Suppressor macrophage treated with lipopolysaccharide for 4 hours (primary cell): ENCODE measurements at places on chromosomes 7 and 10.

- no peak for DNase-seq
These were observed 154.0 kb upstream of the LSM8 start for GRCh38 chr7:118029826-118030422.

GRCh38 chr7:141333459-141333858 is 217.8 kb upstream of the AGK start:
- no peak for DNase-seq

- no peak for DNase-seq
These were observed 732 bp downstream of the CPVL start for GRCh38 chr7:29145553-29146056.

DNA sequence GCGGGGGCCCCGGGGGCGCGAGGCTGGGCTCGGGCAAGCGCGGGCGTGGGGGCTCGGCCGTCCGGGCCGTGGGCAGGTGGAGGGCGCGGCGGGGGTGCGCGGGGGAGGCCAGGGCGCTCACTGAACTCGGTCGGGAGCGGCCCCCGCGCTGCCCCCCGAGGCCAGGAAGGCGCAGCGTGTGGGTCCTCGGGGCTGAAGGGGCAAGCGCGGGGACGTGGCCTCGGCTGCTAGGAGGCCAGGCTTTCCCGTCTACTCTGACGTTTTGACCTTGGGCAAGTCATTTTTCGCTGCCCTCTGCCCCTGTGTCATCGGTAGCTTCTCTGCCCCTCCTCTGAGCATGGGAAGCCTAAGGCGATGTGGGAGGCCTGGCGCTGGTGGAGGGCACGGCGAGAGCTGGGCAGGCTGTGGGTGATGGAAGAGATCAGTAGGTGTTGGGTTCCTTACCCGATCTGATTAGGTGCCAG is 441 bp downstream of the FBH1 start:
- peak; percentile 61 for DNase-seq

DNA sequence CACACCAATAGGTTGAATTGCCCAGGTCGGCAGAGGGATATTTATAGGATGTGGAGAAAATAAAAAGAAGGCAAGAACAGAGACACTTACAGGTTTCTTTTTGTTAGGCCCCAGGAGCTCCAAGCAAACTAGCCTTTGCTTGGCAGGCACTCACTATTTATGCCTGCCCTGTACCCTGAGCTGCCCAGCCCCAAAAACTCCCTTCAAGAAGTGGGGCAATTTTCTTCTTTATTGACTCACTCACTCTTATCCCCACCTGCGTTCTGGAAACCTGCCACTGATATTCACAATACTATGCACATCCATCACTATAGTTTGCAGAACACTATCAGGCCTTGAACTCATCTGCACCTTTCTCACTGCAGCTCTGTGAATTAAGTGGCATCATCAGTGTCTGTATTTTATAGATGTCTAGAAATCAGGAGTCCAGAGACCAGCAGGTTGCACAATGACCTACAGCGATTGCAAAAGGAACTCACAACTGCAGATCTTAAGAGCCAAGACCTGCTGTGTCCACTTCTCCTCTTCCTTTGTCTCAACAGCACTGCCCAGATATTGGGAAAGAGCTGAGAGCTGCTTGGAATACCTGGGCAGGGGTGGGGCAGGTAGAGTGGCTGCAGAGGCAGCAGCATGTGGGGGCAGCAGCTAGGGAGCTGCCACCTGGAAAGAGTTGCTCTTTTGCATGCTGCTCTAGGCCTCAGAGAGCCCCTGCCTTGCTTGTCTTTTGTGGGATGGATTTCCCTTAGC is at the start of gene SFTPD:
TSS of gene SFTPD (minus strand) at position 130 of the 747 bp plus-strand sequence. CDS start 2,446 bp downstream, outside the sequence.
- DNase-seq = peak; percentile 37

- peak; percentile 26 for DNase-seq
These were observed 4.1 kb downstream of the CPA1 start for GRCh38 chr7:130384371-130384801.

DNA sequence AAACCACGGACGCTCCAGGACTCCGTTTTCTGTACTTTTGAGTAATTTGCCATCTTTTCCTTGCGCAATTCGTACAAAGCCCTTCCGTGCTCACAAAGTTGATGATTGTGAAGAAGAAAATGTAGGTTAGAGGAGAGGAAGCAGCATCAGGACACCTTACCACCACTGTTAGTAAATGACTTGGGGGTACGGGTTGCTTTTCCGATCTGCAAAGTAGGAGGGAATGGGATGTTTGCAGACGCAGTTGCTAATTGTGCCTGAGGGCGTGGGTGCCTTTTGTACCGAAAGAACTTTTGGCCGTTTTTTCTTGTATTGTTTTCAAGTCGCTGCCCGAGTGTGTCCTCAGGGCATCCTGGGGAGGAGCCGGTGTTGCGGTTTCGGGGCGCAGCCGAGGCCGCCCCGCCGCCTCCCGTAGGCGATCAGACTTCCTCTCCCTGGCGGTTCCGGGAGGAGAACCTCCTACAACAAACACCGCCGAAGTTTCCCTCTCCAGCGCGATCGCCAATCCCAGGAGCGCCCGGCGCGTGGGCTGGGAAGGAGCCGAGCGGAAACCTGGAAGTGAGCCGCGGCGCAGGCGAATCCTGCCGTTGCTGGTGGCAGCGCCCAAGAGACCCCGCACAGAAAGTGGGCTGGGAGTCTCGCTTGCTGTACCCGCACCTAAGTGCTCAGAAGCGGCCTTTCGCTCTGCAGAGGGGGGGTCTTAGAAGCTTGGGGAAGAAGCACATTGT is 1.0 kb downstream of the PRR15 start:
- peak; percentile 55 for DNase-seq

DNA sequence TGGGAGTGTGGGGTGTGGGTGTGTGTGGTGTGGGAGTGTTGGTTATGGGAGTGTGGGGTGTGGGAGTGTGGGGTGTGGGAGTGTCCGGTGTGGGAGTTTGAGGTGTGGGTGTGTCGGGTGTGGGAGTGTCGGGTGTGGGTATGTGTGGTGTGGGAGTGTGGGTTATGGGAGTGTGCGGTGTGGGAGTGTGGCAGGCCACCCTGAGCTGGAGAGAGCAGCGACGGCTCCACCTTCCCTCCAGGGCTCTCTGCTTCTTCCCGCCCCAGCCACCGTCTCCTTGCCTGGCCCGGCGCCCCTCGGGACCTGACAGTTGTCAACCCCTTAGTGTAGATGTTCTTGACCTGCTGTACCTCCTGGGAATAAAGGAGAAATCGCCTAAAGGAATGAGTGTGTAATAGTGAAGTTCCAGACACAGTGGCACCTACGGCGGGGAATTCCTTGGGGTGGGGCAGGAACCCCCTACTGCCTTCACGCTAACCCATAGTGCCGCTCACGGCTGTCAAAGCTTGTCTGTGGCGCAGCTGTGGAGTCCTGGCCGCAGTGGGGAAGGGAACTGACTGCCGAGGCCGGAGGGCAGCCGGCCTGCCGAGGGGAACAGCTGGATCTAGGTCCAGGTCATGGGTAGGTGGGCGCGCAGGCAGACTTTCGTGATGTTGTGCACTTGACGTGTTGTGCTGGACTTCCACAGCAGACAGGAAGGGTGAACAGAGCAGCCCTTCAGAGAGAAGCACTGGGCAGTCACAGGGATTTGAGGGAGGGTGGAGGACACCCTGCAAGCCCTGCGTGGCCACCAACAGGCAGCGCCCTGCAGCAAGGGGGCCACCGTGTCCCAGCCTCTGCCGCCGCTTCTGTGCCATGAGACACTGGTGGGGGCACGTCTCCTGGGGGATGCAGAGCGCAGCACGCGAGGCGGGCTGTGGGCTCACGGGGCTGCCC is 49.0 kb upstream of the EN2 start:
- no peak for DNase-seq

- no peak for DNase-seq
These were observed 101.0 kb downstream of the MYL10 start for GRCh38 chr7:101527844-101528667.

DNA sequence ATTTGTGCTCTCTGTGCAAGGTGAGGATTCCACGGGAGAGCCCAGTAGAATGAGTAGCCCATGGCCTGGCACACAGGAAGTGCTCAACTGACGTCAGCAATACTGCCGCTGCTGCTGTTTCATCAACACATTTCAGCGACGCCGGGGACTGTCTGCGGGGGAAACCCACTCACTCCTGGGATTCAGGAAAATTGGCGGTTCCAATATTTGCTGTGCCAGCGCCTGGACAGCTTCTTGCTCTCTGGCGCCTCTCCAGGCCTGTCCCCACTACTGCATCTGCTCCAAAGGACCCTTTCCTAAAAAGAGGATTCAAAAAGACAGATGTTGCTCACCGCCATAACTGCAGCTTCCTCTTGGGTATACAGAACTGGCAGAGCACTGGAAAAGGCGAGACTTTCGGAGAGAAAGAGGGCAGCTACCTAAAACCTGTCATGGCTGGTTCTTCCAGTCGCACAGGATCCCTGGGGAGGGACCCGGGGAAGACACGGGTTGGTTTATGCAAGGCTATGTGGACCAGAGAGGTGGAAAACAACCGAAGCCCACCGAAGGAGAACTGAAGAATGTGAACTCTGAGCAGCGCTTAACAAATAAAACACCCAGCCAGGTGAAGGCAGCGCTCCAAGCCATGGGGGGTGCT is 39.7 kb upstream of the ENO4 start:
- peak; percentile 19 for DNase-seq

DNA sequence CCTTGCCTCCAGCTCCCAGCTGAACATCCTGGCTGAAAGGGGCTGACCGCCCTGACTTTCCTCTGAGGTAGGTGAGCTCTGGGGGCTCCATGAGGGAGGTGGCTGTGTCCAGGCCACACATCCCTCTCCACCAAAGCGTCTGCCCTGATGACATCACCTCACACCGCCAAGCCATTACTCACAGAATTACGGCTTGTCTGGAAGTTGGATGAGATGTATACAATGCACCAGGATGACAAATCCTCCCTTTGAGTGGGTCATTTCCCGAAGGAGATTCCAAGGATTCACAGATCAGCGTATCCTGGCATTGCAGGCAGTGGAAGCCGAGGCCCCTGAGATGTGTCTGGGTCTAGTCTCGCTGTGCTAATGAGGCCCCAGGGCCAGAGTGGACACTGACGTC is 15.1 kb upstream of the RET start:
- DNase-seq = no peak

GRCh38 chr7:133310232-133310862 is 57.5 kb downstream of the EXOC4 start:
- DNase-seq = no peak

GRCh38 chr7:139808427-139808826 is 20.6 kb upstream of the TBXAS1 start:
- DNase-seq = no peak
